Stimulated activated CD4-positive, alpha-beta T cell treated with anti-CD3 and anti-CD28 coated beads, Interleukin-1b, Interleukin-23, amount 100 ng/mL, for 24 hours (primary cell): ENCODE measurements at places on chromosomes 3 and 15.

GRCh38 chr3:129058441-129059200 is 2.0 kb upstream of the GP9 start:
- DNase-seq, result no peak

- DNase-seq, result no peak
Measured at GRCh38 chr15:48105936-48106335, 14.9 kb upstream of the SLC24A5 start.

DNA sequence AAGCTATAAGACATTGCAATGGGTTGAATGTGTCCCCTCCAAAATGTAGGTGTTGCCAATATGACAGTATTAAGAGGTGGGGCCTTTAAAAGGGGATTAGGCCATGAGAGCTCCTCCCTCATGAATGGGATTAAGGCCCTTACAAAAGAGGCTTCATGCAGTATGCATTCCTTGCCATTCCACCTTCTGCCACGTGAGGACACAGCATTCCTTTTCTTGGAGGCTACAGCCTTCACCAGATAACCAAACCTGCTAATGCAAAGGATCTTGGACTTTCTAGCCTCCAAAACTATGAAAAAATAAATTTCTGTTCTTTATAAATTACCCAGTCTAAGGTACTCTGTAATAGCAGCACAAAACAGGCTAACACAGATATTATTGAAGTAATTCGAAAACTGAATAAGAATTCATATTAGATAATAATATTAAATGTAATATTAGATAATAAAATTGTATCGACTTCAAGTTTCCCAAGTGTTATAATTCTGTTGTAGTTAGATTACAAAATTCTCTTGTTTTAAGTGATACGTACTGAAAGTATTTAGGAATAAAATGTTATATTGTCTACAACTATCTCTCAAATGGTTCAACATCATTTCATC is 29.4 kb upstream of the ATP8B4 start:
- no peak for DNase-seq

DNA sequence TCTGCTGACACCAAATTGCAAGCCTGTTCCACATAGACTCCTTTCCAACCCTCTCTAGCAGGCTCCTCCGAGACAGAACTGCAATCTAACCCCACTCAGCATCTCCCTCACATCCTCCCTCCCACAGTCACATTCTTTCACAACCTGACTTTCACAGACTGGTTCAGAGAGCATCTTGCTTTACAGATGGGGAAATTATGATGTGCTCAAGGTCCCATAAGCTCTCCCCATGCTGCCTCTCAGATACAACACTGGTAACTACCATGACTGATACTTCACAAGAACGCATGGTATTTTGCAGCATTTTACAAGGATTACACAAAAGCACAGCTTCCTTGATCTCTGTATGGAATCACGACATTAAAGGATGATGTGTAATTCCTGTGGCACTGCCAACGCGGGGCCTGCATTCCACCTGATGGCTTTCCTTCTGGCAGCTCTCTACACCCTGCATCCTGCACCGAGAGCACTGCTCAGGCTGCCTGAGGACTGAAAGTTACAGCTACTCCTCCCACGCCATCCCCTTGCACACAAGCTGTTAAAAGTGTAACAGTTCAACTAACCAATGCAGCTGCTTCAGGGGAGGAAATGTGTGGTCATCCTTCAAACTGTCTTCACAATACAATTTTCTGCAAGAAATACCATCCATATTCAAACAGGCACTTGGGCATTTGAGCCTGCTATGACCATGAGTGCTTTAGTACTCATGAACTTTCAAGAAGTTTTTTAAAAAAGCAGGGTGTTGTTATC is 27.6 kb downstream of the TBC1D2B start:
- no peak for DNase-seq

- DNase-seq, result no peak
Measured at GRCh38 chr3:8540456-8540855, 38.8 kb downstream of the LMCD1 start.

- no peak for DNase-seq
Measured at GRCh38 chr3:16477521-16477920, 36.0 kb downstream of the RFTN1 start.

DNA sequence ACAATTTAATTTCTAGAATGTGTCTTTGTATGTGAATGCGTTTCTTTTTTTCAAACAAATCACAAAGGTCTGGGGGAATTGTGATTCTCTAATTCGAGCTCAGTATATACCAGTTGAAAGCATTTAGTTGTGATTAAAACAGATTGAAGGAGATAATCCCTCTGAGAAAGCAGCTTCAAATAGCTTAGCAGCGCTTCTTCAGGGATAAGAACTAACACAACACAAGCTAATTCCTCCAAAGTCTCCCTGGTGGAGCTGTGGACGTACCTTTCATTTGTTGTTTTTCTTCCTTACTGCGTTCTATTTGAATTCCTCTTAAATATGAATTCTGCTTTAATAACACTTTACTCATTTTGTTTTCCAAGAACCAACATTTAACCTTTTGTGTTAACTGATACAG is 286.7 kb downstream of the ROBO2 start:
- no peak for DNase-seq

GRCh38 chr15:77285057-77285997 is 134.6 kb downstream of the PEAK1 start:
- no peak for DNase-seq

GRCh38 chr3:67509471-67510075 is 144.8 kb downstream of the SUCLG2 start:
- DNase-seq, result no peak

DNA sequence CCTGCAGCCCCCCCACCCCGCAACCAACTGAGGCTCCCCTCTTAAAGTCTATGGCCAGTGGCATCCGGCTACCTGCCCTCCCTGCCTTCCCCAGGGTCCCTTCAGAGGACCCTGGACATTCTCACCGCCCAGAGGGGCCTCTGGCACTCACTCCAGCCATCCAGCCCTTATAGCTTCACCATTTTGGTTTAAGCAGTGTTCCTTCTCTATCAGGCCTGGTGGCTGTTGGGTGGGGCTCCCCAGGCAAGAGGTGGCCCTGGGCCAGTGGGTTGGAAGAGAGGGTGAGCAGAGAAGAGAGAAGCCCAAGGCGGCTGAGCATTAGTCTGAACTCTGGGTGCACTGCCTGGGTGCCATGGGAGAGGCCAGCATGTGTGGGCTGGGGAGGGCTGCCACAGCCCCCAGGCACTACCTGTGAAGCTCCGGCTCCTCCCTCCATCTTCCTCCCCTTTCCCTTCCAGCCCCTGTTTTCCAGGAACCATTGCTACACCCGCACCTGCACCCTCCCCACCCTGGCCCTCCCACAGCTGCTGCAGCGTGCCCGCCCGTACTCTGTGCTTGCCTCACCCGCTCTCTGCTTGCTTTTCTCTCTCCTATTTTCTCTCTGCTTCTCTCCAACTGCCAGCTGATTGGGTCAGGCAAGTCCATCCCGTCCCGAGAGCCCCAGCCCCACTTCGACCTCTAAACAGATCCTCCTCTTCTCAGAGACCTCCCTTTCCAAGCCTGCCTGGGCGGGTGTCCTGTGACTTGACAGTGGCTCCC is 168.2 kb downstream of the TBC1D2B start:
- no peak for DNase-seq

DNA sequence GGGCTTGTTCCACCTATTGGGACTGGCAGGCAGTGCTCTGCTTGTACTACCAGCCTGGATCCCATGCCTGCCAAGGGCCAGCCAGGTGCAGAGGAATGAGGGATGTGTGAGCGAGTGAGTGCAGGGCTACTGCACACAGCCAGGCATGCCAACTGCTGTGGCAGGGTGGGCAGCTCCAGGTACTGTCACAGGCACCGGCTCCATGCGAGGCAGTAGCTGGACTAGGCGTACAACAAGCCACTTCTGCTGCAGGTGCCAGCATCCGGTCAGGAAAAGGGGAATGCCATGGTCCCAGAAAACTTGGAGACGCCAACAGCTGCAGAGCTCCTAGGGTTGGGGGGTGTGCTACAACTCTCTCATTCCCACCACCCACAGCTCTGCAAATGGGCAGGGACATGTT is 1356.7 kb downstream of the SI start:
- no peak for DNase-seq

DNA sequence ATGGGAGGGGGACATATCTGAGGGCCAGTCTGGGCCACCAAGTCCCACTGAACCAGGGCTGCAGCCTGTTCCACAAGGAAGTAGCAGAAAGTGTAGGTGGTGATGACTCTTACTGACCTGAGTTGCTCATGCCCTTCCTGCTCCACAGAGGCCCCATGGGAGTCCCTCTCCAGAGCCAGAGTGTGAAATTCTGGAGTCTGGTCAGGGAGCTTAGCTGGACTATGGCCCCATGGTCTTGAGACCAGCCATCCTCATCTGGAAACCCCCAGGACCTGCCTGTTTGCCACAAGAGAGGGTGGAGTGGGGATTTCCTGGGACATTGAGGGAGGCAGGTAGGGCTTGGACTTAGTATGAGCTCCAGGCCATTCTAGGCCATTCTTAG is 3.0 kb downstream of the SPINT1 start:
- no peak for DNase-seq
